ENCODE measurements at places on chromosomes 1 and 21.

- no peak for DNase-seq
Observed at GRCh38 chr1:227938911-227939790, 8.6 kb downstream of the WNT9A start.

- DNase-seq, result no peak
Observed at GRCh38 chr21:27371975-27372331, 405.1 kb upstream of the ADAMTS5 start.

DNA sequence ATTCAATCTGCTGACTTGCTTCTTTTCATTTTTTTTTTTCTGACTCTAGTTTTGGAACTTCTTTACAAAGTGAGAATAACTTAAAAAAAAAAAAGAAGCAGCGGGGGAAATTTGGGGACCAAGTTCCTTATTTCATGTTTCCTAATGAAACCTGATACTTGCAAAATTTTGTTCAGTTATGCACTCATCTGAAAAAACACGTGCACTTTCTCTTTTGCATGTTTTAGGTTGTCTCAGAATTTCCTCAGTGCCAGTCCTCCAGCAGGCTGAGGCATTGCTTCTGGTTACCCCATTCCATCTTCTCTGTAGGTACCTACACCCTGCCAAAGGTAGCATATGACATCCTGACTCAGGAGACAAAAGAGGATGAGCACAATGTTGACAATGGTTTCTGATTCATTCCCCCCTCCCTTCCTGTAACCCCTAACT, 299.7 kb downstream of the GRIK1 start:
- DNase-seq, result no peak

- DNase-seq, result no peak
Observed at GRCh38 chr1:225635649-225636048, 17.3 kb downstream of the ENAH start.

- no peak for DNase-seq
Observed at GRCh38 chr1:86823386-86823785, 90.5 kb downstream of the SELENOF start.

DNA sequence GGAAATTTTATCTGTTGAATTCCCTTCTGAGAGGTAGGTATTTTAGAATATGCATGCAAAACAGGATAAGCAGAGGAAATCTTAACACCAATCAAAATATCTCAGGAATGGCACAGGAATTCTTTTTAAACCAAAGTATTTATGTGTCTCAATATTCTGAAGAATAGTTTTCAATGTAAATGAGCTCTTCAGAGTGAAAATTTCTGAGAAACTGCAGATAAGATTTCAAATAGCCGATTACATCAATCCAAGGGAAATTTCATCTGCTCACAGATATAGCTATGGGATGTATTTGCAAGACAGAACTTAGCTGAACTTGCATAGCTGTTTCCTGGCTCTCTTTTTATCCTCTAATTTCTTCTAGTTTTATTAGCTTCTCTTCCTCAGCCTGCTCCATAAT, 209.5 kb downstream of the GRIK1 start:
- DNase-seq, result no peak

- no peak for DNase-seq
Observed at GRCh38 chr1:232921381-232921780, 29.0 kb upstream of the NTPCR start.
